Central memory CD4-positive, alpha-beta T cell (primary cell): ENCODE measurements at places on chromosomes 11 and 22.

DNA sequence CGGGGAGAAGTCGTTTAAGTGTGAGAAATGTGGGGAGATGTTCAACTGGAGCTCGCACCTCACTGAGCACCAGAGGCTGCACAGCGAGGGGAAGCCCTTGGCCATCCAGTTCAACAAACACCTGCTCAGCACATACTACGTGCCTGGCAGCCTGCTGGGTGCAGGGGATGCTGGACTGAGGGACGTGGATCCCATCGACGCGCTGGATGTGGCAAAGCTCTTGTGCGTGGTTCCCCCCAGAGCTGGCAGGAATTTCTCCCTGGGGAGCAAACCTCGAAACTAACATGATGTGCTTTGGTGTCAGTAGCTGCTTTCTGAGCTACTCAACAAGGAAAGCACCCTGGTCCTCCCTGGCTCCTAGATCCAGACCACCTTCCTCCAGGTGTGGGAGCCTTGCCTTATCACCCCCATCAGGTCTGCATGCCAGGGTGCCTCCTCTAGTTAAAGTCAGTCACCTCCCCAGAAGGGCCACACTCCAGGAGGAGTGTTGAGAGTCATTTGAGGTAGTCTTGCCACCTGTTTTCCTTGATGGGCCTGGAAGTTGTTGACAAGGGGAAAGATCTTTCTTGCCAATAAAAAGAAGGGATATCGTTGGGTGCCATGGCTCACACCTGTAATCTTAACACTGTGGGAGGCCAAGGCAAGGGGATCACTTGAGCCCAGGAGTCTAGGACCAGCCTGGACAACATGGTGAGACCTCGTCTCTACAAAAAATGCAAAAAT is 12.9 kb downstream of the ZNF74 start:
- DNase-seq, result no peak

- DNase-seq, result no peak
Observed at GRCh38 chr22:34804604-34805003, 261.4 kb upstream of the ISX start.

DNA sequence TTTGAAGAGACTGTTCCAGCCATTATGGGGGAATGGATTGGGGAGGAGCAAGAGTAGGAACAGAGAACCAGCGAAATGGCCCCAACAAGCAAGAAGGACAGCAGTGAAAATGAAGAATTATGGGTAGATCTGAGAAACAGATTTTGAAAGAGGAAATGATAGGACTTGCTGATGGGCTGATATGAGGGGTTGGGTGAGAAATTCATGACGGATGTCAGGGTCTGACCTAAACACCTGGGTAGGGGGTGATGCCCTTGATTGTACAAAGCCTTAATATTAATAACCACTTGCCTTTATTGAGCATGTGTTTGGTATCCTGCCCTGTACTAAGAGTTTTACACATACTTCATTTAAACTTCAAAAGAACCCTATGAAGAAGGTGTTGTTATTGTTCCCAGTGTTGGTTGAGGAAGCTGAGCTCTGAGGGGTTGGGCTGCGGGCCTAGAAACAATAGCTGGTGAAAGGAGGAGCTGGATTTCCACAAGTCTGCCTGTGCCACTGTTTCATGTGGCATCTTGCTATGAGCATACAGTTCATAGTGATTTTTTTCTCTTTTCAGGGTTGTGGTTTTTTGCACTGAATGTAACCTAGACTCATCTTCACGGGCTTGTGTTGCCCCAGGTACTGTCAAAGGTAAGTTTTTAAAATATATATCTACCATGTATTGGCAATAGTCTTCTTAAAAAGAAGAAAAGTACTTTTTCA is 61.1 kb upstream of the TNRC6B start:
- peak; percentile 80 for DNase-seq

GRCh38 chr22:29706486-29706885 is 13.3 kb upstream of the CABP7 start:
- DNase-seq, result no peak

DNA sequence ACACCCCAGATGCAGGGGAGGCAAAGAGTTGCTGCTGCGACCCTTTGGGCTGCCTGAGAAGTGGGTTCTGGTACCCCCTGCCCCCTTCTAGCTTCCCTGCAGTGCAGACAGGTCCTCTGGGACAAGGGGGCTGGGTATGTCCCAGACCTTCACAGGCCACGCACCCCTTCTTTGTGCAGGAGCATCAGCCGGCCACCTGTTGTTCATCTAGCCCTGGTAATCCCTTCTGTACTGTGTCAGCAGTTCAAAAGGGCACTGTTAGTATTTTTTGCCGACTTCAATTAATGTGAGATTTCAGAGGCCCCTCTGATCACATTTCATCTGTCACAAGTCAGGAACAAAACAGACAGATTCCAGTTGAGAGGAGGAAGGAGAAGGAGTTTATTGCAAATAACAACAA is 49.9 kb downstream of the ALX4 start:
- no peak for DNase-seq

GRCh38 chr11:18727479-18728236 is 1.7 kb upstream of the IGSF22 start:
- peak; percentile 28 for DNase-seq

GRCh38 chr11:69984457-69985261 is 93.5 kb upstream of the ANO1 start:
- no peak for DNase-seq

DNA sequence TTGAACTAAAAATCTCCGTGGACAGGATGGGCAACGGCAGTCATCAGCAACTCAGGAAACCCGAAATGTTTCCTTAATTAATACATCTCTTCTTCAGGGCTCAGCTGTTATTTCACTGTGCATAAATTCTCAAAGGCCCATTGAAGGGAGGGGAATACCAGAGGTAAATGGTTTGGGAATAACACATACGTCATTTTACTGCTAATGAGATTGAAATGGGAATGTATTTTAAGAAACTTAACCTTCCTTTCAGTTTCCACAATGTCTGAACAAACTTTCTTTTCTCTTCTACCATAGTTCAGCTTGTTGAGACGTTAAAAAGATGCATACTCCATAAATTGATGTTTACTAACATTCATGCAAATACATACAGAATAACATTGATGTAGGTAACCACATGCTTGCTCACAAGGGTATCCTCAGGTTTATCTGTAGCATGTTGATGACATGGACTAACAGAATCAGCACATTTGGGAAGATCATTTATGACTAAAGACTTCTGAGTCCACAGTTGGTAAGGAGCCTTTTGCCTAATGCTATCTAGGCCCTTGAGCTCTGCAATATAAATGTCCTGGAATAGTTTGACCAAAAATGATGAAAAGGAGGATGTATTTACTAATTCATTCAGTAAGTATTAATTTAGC is 7.7 kb upstream of the PRRG4 start:
- DNase-seq, result no peak

- no peak for DNase-seq
Observed at GRCh38 chr22:29710922-29711593, 8.7 kb upstream of the CABP7 start.

GRCh38 chr11:36061471-36061870 is 117.6 kb downstream of the LDLRAD3 start:
- no peak for DNase-seq

GRCh38 chr22:40325315-40325714 is 21.0 kb upstream of the ADSL start:
- DNase-seq, result peak; percentile 45

- no peak for DNase-seq
Observed at GRCh38 chr11:35978891-35979290, 35.0 kb downstream of the LDLRAD3 start.

DNA sequence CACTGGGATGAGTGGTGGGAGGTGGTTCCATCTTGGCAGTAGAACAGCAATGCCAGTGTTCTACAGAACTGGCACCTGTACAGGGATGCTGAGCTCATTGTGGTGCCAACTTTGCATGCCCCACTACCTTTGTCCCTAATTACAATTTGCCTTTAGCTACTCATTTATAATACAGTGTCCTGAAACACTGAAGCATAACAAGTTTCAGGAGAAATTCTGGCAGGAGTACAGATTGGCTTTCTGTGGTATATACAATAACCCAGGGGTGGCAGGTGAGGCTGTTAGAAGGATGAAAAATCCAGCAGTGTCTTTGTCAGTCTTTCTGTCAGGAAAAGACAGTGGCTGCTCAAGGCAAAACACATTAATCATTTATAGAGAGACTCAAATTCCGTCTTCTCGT is 240.3 kb downstream of the FAM76B start:
- no peak for DNase-seq

GRCh38 chr11:3942956-3943497 is 87.6 kb downstream of the STIM1 start:
- DNase-seq, result no peak
